ENCODE measurements at places on chromosomes 13 and 19.

DNA sequence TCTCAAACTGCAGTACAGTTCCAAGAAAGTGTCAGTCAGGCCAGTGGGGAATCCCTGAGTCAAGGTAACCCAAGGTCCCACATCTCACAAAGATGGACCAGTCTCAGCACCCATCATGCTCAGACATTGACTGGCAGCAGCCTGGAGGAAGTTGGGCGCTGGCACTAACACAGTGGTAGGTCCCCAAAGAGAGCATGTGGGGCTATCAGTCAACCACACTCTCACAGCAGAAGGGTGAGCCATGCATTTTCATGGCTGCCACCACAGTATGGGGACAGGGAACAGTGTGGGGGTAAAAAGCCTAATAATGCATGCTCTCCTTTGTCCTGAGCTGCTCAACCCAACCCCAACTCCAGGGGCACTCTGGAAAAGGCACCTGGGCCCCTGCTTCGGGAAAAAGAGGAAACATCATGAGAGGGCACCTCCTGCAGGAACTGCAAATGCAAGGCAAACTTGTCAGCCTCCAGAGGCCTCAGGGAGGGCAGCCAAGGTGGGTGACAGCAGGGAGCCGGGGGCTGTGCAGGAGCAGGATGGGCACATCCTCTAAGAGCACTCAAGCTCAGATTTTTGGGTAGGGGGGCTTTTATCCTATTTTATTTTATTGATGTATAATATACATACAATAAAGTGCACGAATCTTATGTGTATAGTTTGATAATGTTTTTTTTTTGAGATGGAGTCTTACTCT, 9.5 kb upstream of the PLEKHF1 start:
- no peak for DNase-seq

- no peak for DNase-seq
Observed at GRCh38 chr13:34044660-34045080, 226.7 kb downstream of the RFC3 start.

DNA sequence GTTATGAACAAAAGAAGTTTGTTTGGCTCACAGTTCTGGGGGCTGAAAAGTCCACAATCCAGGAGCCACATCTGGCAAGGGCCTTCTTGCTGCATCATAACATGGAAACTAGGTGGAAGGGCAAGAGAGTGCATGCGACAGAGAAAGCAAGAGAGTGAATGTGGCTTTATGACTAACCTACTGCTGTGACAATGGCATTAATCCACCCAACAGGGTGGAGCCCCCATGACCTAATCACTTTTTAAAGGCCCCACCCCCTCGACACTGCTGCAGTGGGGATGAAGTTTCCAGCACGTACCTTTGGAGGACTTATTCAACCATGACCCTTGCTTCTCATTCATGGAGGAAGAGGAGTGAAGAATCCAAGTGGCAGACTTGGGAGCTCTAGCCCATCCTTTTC, 30.0 kb upstream of the RFXAP start:
- no peak for DNase-seq

DNA sequence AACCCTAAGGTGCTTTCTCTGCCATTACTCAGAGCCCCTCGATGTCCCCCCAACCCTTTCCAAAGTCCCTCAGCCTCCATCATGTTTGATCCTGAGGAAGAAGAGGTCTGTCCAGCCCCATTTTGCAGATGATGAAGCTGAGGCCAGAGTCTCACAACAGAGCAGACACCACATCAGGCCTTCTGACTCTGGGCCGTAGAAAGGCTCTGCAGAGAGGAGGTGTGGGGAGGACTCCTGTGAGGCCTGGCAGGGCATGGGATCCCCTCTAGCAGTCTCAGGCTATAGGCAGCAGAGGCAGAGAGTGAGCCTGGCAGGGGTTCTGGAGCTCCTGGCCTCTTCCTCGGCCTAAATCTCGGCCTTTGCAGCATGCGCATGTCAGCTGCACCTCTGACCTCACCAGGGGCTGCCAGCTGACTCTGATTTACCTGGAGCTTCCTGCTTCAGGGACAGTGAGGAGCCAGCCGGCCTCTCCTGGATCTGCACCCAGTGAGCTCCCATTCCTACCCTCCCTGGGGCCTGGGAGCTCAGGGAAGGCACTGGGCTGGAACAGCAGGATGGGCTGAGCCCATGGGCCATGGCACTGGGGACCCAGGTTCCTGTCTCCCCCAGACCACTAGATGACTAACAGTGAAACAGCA, 41.7 kb upstream of the VSTM2B start:
- DNase-seq: no peak

- DNase-seq: no peak
Observed at GRCh38 chr19:19575411-19575810, 37.3 kb downstream of the CILP2 start.

DNA sequence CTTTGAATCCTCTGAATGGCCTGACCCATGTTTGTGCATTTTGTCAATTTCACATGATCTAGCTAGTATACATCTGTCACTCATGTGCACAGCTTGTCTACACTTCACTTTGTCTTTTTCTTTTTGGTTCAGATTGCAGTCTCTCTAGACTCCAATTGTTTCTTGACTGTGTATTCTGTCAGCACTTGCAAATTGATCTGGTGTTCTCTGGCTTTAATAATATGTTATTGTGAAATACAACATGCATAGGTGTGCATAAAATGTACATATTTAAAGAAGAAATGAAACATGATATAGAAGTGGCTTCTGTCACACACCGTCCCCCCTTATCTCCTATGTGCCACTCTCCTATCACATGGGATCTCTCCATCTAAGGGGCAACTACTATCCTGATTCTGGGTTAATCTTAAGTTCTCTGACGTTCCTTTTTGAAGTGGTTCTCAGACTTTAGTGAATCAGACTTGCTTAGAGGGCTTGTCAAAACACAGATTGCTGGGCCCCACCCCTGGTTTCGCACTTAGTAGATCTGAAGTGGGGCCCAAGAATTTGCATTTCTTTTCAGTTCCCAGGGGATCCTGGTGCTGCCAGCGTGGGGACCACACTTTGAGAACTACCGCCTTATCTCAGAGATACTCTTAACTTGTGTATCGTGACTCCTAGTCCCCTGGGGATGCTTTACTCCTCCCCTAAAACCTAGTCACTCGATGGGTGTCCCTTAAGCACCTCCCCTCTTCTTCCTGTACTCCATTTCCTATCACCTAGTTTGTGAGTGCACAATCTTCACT, 5.8 kb downstream of the KRTDAP start:
- no peak for DNase-seq

DNA sequence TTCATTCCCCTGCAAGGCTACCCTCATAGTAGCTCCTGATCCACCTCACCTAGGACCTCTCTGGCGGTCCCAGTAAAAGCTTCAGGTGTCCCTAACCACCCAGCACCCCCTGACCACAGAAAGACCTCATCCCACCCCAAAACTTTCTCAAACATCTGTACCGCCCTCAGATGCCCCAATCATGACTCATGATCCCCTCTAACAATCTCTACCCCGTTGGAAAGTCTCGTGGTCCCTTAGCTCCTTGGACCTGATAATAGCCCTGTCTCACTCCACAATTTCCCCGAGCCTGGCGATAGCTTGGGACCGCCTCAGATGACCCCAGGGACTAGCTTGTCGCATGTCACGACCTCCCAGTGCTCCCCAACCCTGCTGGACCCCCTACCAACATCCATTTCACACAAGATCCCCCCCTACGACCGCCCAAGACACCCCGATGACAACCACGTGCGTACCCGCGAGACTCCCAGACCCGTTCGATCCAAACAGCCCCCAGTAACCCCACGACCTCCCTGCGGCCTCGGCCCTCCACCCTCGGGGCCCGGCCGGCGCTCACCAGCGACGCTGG, 450 bp downstream of the NDUFA11 start:
- no peak for DNase-seq

DNA sequence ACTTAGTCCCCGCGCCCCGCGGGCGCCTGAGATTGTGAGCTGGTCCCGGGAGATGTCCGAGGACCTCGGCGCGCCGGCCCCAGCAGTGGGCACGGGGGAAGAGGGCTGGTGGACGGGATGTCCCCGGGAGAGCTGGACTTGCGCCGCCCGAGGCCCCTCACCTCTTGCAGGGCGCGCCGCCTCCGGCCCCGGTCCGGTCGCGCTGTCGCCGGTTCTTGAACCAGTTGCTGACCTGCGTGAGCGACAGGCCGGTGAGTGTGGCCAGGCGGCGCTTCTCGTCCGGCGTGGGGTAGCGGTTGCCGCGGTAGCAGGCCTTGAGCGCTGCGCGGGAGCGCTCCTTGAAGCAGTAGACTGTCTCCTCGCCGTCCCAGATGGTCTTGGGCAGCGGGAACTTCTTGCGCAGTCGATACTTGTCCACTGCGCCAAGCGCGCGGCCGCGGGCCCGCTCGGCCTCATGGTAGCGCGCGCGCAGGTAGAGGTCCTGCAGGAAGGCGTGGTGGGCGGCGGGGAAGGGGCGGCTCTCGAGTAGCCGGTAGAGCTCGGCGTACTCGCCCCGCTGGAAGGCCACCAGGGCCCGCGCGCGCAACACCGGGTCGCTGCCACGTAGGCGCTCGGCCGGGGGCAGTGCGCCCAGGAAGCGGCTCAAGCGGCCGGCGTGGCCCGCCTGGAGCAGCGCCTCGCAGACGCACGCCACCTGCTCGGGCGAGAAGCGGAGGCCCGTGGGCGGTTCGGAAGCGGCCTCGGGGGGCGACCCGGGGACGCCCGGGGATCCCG, 984 bp downstream of the SIX5 start:
- DNase-seq: no peak

DNA sequence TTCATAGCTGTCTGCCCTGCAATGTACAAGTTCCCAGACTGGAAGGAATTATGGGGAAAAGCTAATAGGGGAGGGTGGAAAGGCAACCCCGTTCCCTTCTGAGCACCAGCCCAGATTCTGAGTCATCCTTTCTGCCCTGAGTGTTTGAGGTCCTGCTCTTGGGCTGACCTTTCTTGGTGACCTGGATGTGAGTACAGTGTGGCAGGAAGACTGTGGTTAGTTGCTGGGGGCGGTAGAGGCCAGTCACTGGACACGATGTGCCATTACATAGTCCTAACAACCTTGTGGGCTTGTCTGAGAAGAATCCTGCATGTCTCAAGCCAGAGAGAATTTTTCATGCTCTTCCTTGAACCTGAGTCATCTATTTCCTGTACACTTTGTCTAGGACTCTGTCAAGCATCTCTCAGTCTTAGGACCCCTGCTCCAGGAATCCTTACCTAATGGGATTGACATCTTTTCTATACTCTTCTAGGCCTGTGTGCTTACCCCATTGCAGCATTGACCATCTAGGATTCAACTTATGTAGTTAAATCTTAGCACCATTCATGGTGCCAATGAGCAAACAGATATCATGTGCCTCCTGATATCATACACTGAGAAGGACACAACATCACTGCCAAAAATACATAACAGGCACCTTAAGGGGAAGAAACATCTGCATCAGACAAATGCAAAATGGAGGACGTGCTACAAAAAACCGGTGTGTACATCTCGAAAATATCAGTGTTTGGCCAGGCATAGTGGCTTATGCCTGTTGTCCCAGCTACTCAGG, 8.1 kb upstream of the ANGPTL4 start:
- no peak for DNase-seq

- no peak for DNase-seq
Observed at GRCh38 chr19:5470264-5470671, 15.1 kb downstream of the ZNRF4 start.

DNA sequence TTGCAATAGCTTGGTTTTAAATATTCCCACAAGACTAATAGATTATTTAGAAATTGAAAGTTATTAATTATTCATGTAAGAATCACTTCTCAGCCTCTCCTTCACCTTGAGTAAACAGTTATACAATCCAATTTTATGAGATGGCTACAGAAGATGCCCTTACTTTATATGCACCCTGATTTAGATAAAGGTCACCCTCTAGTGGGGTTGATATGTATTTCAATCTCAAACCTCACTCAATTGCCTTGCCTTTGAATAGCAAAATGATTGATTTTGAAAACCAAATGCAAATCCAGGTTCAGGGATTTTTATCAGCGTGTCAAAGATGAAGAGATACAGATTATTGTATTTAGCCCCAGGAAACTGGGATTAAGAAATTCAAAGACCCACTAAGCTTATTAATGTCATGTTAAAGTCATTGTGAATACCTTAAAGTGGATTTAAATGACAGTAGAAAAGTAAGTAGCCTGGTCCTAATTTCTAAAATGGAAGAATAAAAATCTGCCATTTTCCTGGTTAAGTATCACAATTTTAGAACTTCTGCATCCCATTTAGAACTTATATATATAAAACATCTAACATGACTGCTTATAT, 305.1 kb downstream of the ITGBL1 start:
- no peak for DNase-seq

- DNase-seq: no peak
Observed at GRCh38 chr19:48806518-48806817, 4.4 kb downstream of the BCAT2 start.
